Activated naive CD4-positive, alpha-beta T cell treated with anti-CD3 and anti-CD28 coated beads for 36 hours (primary cell): ENCODE measurements at places on chromosomes 1 and 21.

DNA sequence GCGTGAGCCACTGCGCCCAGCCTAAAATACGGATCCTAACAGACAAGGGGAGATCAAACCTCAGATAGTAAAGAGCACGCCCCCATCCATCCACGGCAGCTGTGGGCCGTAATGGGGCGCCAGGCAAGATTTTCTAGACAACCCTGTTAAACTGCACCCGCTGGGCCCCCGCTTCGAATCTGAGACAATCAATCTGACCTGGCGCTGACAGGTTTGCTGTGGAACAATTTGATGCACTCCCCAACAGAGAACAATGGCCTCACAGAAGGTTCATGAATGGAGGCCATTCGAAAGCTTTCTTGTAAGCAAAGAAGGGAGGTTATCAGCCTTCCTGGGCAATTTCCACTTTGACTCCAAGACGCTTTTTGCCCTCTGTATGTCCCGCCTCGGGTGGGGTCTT, 30.5 kb downstream of the CLSTN1 start:
- H3K27ac ChIP-seq = no peak overlapping the region
- H3K36me3 ChIP-seq = no peaks in the 10 kb centered on the region
- H3K27me3 ChIP-seq = no peaks in the 10 kb centered on the region
- no peak for DNase-seq

GRCh38 chr1:218351391-218352074, 6.4 kb downstream of the TGFB2 start:
- no peak overlapping the region for H3K27ac ChIP-seq
- peak overlapping the region; percentile 62 for H3K4me3 ChIP-seq
- peaks cover 28% of the 10 kb centered on the region for H3K4me1 ChIP-seq
- H3K36me3 ChIP-seq = no peaks in the 10 kb centered on the region

GRCh38 chr21:17526776-17527175, 13.9 kb downstream of the CXADR start:
- H3K4me1 ChIP-seq = no peaks in the 10 kb centered on the region
- no peak overlapping the region for H3K27ac ChIP-seq
- no peak for DNase-seq
- no peak overlapping the region for H3K4me3 ChIP-seq

DNA sequence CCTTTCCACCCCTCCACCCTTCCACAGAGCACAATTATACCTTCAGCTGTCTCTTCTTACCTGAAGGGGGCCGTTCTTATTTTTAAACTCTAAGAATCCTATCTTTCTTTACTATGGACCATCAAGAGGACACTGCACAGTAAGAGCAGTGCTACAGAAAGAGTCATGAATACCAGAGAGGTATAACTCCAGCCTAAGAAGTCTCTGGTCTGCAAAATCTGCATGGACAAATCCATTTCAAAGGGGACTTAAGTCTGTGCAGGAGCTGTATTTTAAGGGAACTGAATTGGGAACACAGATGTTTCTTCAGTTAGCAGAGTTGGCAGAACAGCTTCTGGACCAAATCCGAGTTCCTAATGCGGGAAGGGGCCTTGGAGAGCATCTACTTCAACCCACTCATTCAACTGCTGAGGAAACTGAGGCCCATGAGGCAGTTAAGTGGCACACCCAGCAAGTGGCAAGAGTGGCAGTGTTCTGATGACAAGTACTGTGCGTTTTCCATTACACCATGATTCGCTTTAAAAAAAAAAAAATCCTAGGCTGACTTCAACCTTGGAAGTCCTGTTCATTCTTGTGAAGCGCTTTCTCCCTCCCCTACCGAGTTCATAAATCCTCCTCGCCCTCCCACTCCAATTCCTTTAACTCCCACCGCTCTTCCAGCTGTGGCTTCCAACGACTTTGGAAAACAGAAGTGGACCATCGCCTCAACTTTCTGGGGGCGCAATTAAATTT, 1.8 kb downstream of the PLPP3 start:
- no peak for DNase-seq
- no peaks in the 10 kb centered on the region for H3K4me1 ChIP-seq
- peaks cover 46% of the 10 kb centered on the region for H3K27me3 ChIP-seq
- no peak overlapping the region for H3K4me3 ChIP-seq

DNA sequence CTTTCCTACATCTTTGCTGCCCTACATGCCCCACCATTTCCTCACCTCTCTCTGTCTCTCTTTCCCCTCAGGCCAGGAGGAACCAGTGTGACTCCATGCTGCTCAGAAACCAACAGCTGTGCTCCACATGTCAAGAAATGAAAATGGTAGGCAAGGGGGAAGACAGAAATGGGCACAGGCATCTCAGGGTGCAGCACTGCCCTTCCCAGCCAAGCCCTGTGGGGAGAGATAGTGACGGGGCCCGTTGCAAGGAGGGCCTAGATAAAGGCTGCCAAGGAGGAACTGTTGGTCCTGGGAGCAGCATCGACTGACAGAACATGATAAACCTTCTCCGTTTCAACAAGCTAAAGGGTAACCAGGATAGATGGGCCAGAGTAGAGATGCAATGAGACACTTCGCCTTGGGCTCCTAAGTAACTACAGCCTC, 12.5 kb upstream of the PIGC start:
- H3K36me3 ChIP-seq = no peaks in the 10 kb centered on the region
- H3K4me1 ChIP-seq = peaks cover 9% of the 10 kb centered on the region
- no peaks in the 10 kb centered on the region for H3K27me3 ChIP-seq
- DNase-seq = no peak
- no peak overlapping the region for H3K27ac ChIP-seq

DNA sequence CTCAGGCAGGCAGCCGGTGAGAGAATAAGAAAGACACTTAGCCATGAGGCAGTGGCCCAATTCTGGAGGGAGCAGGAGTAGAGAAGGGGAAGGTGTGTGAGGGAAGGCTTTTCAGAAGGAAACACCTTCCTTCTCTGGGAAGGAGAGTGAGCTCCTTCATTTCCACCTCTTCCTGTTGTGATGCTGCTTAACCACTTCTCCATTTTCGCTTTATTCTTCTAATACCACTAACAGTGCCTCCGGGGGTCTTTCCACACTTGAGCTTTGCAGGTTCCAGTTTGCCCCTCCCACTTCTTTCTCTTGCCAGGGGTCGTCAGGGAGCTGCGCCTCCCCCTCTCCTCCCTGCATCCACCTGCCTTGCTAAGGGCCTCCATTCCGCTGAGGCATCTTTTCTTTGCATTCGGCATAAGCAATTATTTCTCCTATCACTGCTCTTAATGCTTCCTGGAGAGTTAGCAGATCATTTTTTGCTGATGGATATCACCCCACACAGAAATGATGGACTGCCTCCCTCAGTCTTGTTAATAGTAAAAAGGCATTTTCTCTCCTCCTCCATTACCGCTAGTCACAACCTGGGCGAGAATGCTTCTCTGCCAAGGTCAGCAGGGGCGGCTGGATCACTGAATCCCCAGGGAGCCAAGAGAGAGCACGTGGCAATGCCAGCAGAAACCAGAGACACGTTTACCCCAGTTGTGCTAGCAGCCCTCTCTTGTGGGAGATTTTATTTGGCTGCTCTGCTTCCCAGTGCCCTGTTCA, 74.8 kb downstream of the ELAVL4 start:
- H3K4me1 ChIP-seq = no peaks in the 10 kb centered on the region
- DNase-seq = no peak
- peaks cover 16% of the 10 kb centered on the region for H3K27me3 ChIP-seq
- no peaks in the 10 kb centered on the region for H3K36me3 ChIP-seq
- H3K27ac ChIP-seq = no peak overlapping the region

- no peak overlapping the region for H3K4me3 ChIP-seq
- no peaks in the 10 kb centered on the region for H3K4me1 ChIP-seq
- H3K27me3 ChIP-seq = no peaks in the 10 kb centered on the region
- peaks cover 2% of the 10 kb centered on the region for H3K36me3 ChIP-seq
These were observed 9.8 kb upstream of the IPO9 start for GRCh38 chr1:201818971-201819750.

GRCh38 chr1:244502630-244503029, 41.6 kb downstream of the CATSPERE start:
- H3K4me3 ChIP-seq = no peak overlapping the region
- no peak overlapping the region for H3K27ac ChIP-seq
- H3K36me3 ChIP-seq = peaks cover under 1% of the 10 kb centered on the region
- DNase-seq = no peak

DNA sequence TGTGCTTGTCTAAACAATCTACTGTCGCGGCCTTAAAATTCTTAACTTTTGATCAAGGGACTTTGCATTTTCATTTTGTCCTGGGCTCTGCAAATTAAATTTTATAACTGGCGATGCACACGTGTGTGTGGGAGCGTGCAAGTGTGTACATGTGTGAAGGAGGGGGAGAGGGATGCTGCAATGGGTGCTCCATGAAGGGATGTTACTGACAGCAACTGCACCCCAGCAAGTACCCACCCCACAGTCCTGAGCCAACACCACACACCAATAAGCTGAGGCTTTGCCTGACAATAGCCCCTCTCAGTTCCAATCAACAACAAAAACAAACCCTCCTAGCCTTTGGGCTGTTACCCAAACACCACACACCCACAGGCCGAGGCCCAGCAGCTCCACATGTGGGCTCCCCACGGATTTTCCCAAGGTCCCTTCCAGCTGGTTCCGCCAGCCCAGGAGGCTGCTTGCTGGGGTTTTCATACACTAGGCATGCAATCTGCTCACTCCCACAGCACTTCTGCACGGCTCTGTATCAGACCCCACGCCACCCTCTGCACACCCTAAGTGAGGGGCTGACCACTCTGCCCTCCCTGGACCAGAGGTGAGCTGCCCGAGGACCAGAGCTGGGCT, 32.8 kb upstream of the IFFO2 start:
- H3K4me3 ChIP-seq = no peak overlapping the region
- H3K36me3 ChIP-seq = no peaks in the 10 kb centered on the region
- H3K27ac ChIP-seq = no peak overlapping the region
- no peak for DNase-seq

DNA sequence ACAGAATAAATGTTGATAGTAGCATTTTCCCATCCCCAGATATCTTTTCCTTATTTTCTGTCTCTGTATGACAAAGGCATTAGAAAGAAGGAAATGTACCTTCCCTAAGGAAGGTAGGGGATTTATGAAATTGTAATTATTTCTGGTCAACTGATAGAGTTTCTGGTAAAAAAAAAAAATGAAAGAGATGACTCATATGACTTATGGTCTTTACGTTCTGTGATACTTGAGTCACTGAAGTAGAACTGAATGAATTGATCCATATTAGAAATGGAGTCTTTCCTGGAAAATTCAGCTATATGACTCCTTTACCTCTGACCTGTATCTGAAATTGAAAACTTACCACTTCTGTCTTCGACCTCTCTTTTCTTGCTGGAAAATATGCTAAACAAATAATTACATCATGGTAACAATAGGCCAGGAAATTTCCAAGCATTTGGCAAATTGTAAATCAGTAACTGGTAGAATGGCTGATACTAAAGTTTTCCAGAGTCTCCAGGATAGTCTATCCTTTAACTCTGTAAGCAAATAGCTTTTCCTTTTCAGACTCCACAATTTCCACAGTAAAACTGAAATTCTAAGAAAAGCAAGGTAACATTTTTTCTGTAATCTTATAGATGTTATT, 364.3 kb upstream of the PTBP2 start:
- no peak for DNase-seq
- no peak overlapping the region for H3K27ac ChIP-seq
- H3K4me1 ChIP-seq = no peaks in the 10 kb centered on the region
- H3K36me3 ChIP-seq = no peaks in the 10 kb centered on the region
- H3K4me3 ChIP-seq = no peak overlapping the region
- no peaks in the 10 kb centered on the region for H3K27me3 ChIP-seq

DNA sequence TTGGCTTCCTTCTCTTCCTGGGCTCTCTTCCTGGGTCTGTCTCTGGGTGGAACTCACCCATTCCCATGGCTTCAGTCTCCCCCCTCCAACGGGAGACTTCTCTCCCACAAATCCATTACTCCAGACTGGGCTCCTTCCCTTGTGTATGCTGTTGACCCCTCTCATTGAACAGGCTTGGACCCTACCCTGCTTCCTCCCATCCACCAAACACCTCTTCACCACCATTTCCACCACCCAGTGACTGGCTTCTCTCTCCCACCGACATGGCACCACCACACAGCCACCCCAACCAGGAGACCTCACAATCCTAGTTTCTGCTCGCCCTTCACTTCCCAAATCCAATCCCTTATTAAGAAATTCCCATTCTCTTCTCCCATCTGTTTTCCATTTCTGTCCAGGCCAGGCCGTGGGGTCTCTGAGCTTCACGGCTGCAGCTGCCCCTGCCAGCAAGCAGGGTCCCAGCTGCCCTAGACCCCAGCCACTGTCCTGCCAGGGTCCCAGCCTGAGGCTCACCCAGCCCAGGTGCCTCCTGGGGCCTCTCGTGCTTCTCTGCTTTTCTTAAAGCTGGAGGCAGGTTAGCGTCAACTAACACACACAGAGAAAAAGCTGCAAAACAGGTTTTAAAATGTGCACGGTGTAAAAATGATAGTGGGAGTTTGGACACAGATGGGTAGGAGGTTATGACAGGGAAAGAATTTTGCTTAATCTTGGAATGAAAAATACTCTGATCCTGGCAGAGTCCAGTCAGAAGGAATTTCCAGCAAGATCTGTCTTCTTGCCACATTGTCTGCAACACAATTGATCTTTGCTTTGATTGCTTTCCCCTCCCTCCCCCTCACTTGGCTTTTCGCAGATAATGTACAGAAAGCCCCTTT, 383.8 kb upstream of the VAMP3 start:
- no peak for DNase-seq
- H3K36me3 ChIP-seq = no peaks in the 10 kb centered on the region
- H3K27me3 ChIP-seq = no peaks in the 10 kb centered on the region
- no peak overlapping the region for H3K27ac ChIP-seq

GRCh38 chr1:229273507-229274232, 2.8 kb downstream of the RAB4A start:
- no peak overlapping the region for H3K4me3 ChIP-seq
- peaks cover 22% of the 10 kb centered on the region for H3K4me1 ChIP-seq
- H3K27ac ChIP-seq = no peak overlapping the region

GRCh38 chr1:184959626-184960025, 14.7 kb downstream of the NIBAN1 start:
- DNase-seq = no peak
- no peak overlapping the region for H3K27ac ChIP-seq
- no peaks in the 10 kb centered on the region for H3K36me3 ChIP-seq
- H3K4me1 ChIP-seq = peaks cover under 1% of the 10 kb centered on the region
- H3K27me3 ChIP-seq = no peaks in the 10 kb centered on the region
- H3K4me3 ChIP-seq = no peak overlapping the region

DNA sequence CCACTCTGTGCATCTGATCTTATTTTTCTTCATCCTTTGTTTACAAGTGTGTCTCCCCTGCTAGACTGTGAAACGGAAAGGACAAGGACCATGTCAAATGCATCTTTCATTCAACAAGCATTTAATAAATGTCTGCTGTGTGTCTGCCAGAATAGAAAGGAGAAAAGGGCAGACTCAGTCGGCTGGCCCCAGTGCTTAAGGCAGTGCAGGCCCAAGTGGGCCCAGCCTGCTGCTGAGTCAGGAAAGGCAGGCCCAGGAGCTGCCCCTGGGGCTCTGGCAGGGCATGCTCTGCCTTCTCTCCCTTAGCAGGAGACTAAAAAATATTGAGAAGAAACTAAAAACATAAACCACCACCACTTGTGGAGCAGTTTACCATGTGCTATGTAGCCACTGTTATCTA, 38.1 kb downstream of the PLEKHA6 start:
- H3K27me3 ChIP-seq = no peaks in the 10 kb centered on the region
- no peak for DNase-seq
- no peak overlapping the region for H3K4me3 ChIP-seq
- no peak overlapping the region for H3K27ac ChIP-seq
- no peaks in the 10 kb centered on the region for H3K36me3 ChIP-seq

GRCh38 chr1:71509051-71509595, 428.3 kb upstream of the ZRANB2 start:
- no peaks in the 10 kb centered on the region for H3K4me1 ChIP-seq
- DNase-seq = no peak
- no peaks in the 10 kb centered on the region for H3K36me3 ChIP-seq
- H3K4me3 ChIP-seq = no peak overlapping the region
- no peaks in the 10 kb centered on the region for H3K27me3 ChIP-seq

GRCh38 chr1:197306381-197307062, 38.5 kb downstream of the CRB1 start:
- H3K27ac ChIP-seq = no peak overlapping the region
- no peaks in the 10 kb centered on the region for H3K36me3 ChIP-seq
- no peak for DNase-seq
- H3K4me1 ChIP-seq = no peaks in the 10 kb centered on the region
- H3K27me3 ChIP-seq = no peaks in the 10 kb centered on the region
- no peak overlapping the region for H3K4me3 ChIP-seq
